Stimulated activated CD4-positive, alpha-beta T cell treated with anti-CD3 and anti-CD28 coated beads, TNF-alpha, amount 100 ng/mL, for 1 hour (primary cell): ENCODE measurements at places on chromosomes 6 and 20.
A peak's percentile ranks its signal among the peaks of the same experiment; 100 is the strongest.

DNA sequence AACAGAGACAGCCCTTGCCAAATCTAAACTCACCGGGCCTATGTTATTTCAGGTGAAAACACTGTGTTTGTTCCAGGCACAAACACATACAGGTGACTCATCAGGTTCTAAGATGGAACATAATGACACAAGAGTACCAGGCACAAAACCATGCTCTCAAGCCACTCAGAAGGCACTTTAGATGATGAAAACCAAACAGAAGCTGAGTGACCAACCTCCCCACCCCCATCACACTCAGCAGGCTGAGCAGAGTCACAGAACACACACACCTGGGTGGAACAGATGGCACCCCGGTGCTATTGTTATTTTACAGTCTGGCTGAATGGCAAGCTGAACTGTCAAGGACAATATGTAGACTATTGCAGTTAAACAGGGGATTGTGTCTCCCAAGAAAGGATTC is 20.6 kb upstream of the NKX2-2 start:
- no peak for DNase-seq

GRCh38 chr6:152957796-152958195 is 25.0 kb downstream of the FBXO5 start:
- no peak for DNase-seq

GRCh38 chr20:44204156-44204831 is 6.3 kb downstream of the OSER1 start:
- DNase-seq = no peak

- DNase-seq = no peak
Observed at GRCh38 chr20:17669306-17669931, 12.6 kb downstream of the RRBP1 start.

GRCh38 chr20:54268941-54269340 is 61.1 kb downstream of the PFDN4 start:
- DNase-seq = no peak

GRCh38 chr6:42915732-42916131 is at the start of gene PTCRA:
Gene PTCRA, plus strand, starts transcription at chr6:42916053. Its CDS starts 17 bp downstream, at chr6:42916070.
- no peak for DNase-seq

DNA sequence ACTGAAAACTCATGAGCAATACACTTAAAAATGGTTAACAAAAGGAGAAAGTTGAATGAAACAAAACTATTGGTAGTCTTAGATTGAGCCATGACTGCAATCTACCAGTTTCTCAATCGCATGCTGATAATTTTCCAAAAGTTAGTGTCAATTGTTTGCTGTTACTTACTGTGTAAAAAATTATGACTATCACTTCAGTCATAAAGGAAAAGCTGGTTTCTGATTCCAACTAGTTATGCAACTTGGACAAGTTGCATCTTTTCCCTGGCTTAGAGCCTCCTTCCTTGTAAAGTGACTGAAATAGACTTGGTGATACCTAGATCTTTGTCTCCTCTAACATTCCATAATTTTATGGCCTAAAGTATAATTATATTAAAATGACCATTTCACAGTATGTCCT is 88.3 kb upstream of the PAK5 start:
- no peak for DNase-seq

- no peak for DNase-seq
Observed at GRCh38 chr20:45967551-45968080, 4.4 kb downstream of the ZNF335 start.

- no peak for DNase-seq
Observed at GRCh38 chr6:149717255-149717587, 680 bp downstream of the LATS1 start.

DNA sequence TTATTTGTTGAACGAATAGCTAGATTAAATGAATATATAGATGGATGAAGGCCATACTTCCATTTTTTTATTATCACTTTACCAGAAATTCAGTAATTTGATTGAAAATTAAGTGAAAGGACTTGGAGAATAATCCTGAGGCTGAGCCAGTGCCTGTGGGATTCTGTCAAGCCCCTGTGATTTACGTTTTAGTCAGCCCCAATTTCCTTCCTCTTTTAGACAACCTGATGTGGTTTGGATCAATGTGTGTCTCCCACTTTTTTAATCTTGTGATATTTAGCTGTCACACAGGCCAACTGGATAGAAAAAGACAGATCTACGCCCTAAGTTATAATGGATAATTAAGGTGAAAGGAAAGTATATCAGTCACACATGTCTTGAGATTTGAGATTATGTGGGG is 188.8 kb downstream of the EDN1 start:
- no peak for DNase-seq

- DNase-seq = no peak
Observed at GRCh38 chr6:146984251-146984924, 219.8 kb upstream of the STXBP5 start.

DNA sequence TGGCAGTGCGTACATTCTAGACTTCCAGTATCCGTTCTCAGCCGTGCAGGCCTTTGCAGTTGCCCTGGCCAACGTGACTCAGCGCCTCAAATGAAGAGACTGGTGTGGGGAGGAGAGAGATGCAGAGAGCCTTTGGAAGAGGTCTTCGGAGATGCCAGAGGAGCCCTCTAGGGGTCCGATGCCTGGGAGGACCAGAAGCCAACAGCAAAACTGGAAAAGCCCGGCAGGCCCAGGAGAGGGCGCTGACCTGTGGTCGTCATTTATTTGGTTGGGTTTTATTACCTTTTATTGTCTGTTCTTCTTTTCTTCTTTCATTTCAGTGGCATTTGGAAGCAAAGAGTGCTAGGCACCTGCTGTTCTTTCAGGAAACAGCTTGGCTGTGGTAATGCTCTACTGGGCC is 53.3 kb upstream of the TMEM181 start:
- no peak for DNase-seq

GRCh38 chr6:149431905-149432775 is 32.1 kb downstream of the SUMO4 start:
- DNase-seq = peak; percentile 81

DNA sequence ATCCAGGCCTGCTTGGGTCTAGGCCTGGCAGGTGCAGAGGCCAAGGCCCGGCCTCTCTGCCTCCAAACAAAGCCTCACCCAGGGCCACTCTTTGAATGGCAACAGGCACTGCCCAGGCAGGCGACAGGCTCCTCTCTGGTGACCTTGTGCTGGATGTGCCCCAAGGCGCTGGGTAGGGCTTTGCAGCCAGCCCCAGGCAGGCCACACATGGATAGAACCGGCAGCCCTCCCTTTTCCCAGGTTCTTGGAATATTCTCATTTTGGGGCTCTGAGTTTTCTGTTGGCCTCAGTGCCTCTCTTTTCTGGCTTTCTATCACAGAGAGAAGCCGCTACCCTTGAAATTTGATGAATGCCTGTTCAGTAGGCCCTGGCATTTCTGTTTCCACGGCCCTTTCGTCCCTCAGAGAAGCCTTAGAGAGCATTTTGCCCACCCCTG is 18.9 kb downstream of the PKIG start:
- no peak for DNase-seq

- DNase-seq = no peak
Observed at GRCh38 chr6:89589297-89590025, 49.1 kb downstream of the LYRM2 start.

- DNase-seq = no peak
Observed at GRCh38 chr6:118562959-118563358, 14.9 kb downstream of the PLN start.

DNA sequence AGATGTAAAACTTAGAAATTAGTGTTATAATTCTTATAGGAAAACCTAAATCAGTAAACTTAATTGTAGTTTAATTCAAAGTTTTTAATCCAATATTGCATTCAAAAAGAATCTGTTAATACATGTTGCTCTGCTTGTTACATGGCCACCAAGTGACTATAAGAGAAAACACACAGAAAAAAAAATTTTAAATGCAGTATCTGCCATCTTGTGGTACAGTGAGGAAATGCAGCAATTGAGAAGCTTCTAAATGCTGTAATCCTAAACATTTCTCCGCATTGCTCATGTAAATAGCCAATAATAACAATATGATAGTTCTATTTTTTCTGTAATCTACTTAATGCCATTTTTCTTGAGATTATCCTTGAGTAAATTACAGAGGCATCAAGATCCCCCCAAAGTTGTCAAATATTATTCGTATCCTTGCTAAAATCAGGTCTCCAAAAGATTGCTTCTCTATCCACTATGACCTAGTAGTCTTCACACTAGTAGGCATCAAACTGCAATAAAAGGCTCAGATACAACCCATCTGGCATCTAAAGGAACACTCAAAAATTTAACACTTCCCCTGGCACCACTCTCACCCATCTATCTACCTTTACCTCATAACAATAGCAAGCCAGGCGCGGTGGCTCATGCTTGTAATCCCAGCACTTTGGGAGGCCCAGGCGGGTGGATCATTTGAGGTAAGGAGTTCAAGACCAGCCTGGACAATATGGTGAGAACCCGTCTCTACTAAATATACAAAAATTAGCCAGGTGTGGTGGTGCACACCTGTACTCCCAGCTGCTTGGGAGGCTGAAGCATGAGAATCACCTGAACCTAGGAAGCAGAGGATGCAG is 34.6 kb downstream of the HDAC2 start:
- DNase-seq = no peak

DNA sequence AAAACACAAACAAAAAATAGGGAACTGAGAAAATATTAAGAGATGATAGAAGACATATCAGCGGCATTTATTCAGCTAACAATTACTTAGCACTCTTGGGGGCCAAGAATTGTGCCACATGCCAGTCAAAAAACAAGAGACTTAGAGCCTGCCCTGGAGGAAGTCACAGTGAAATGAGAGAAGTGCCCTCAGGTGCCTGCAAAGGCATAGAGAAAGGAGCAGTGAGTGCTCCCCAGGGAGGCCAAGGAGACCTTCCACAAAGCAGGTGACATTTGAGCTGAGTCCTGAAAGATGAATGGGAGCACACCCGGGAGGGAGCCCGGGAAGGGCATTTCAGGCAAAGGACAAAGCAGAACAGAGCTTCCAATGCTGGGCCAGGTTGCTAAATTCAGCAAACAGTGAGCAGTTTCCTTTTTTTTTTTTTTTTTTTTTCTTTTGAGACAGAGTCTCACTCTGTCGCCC is 184.7 kb upstream of the JARID2 start:
- DNase-seq = no peak

GRCh38 chr20:25437153-25437581 is 29.7 kb downstream of the GINS1 start:
- no peak for DNase-seq

- no peak for DNase-seq
Observed at GRCh38 chr6:10904015-10904414, 17.2 kb downstream of the SYCP2L start.

GRCh38 chr6:138272533-138273315 is 54.4 kb upstream of the PBOV1 start:
- no peak for DNase-seq

DNA sequence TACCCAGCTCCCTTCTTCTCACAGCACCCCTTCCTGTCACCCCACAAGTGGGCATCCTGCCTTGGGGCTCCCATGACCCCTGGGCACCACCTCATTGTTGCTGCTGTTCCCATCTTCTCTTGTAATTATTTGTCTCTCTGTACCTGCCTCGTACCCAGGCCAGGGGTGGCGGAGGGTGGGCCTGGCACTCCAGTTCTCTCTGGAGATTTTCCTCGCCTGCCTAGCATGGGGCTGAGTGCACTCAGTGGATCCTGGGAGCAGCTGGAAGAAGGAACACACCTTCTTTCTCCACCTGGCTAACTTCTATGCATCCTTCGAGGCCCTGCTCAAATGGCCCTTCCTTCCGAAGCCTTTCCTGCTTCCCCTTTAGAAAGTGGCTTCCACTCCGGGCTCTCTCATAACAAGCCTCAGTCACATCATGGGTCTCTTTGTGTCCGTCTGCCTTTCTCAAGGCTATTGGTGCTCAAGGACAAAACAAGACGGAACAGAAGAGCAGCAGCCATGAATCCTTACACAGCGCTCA is 79.2 kb downstream of the SRC start:
- DNase-seq = no peak

DNA sequence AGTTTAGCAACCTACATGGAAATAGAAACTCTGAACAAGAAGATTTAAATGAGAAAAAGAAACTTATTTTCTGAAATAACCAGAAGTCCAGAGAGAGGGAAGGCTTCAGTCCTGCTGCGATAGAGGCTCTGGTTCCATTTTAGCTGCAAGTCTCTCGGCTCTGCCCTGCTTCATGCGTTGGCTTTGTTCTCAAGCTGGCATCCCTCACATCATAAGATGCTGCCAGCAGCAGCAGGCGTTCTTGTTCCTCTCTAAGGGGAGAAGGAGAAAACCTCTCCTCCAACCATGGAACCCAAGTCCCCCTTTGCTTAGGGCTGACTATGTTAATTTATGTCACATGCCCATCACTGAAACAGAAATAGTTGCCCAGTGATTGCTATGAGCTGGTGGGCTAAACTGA is 46.4 kb upstream of the PMEPA1 start:
- no peak for DNase-seq

GRCh38 chr6:29016559-29017427 is 11.7 kb upstream of the ZNF311 start:
- peak; percentile 66 for DNase-seq

DNA sequence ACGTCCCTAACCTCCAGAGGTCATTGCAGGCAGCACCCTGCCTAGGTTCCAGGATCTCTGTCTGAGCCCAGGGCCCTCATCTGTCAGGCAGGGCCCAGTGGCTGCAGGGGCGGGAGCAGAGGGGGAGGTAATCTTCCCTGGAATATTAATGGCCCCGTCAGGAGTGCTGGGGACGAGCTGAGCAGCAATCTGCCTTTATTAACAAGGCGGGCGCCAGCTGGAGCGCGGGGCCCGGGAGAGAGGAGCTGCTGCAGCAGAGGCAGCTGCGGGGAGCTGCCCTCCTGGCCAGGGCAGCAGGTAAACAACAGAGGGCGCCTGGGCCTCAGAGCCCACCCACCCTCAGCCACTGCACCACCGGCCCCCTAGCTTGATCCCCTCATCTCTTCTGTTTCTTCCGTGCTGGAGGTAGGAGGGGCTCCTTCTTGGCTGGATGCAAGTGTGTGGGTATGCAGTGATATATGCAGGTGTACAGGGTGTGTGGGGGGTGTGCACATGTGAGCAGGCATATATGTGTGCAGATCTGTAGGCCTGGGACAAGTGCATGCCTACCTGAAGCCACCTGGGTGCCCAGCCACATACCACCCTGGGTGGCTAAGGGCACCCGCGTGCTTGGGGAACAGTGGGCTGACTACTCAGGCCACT is 131.8 kb upstream of the MLN start:
- DNase-seq = no peak

GRCh38 chr20:2234598-2235191 is 61.1 kb upstream of the TGM3 start:
- DNase-seq = no peak

DNA sequence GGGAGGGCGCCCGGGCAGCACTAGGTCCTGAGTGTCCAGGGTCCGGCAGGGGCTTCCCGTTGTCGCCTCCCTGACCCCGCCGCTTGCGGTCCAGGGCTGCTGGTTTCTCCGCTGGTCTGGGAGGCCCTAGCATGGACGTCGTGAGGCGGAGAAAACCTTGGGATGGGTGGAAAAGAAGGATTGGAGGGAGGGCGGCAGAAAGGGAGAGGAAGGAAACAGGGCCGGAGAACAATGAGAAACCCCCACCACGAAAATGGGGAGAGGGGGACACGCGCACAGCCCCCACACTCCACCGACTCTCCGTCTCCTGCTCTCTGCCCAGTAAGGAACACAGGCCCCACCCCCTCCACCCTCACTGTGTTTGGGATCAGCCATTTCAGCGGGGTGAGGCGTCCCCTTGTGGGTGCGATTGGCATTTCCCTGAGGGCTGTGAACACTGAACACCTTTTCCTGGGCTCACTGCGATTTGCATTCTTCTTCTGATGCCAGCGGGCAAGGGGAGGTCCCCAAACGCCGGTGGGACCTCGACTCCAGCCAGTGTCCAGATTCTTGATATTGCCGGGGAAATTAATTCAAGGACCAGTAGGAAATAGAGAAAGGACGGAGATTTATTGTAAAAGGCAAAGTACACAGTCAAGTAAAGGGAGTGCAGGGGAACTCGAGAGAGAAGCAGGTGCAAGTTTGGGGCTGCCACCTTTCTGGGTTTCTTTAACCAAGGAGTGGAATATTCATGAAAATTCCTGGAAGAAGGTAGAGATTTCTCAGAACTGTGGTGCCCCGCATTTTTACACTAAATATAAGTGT is 3.3 kb upstream of the RAET1G start:
- DNase-seq = peak; percentile 37
